ENCODE measurements at places on chromosomes 2 and 18.

DNA sequence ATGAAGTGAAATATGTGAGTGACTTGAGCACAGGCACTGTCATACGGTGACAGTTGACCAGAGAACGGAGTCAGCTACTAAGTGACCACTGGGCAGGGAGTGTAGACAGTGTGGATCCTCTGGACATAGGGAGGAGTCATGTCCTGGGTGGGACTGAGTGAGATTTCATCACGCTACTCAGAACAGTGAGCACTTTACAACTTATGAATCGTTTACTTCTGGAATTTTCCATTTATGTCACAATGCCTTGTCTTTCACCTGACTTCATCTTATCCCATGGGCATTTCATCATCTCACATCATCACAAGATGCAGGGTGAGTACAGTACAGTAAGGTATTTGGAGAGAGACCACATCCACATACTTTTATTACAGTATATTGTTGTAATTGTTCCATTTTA, 29.0 kb downstream of the PTPRM start:
- H3K27ac ChIP-seq = no peak overlapping the region
- DNase-seq = no peak
- no peaks in the 10 kb centered on the region for H3K36me3 ChIP-seq
- no peak overlapping the region for H3K4me3 ChIP-seq

- no peaks in the 10 kb centered on the region for H3K36me3 ChIP-seq
- no peaks in the 10 kb centered on the region for H3K27me3 ChIP-seq
- H3K27ac ChIP-seq = no peak overlapping the region
- DNase-seq = no peak
Measured at GRCh38 chr2:165818920-165819319, 24.9 kb upstream of the GALNT3 start.

- no peak overlapping the region for H3K27ac ChIP-seq
- no peaks in the 10 kb centered on the region for H3K4me1 ChIP-seq
- no peak for DNase-seq
- H3K36me3 ChIP-seq = no peaks in the 10 kb centered on the region
- H3K27me3 ChIP-seq = no peaks in the 10 kb centered on the region
- no peak overlapping the region for H3K4me3 ChIP-seq
Measured at GRCh38 chr2:205906419-205906818, 179.6 kb downstream of the INO80D start.

- no peak overlapping the region for H3K4me3 ChIP-seq
- H3K4me1 ChIP-seq = peaks cover 2% of the 10 kb centered on the region
- no peak for DNase-seq
- H3K36me3 ChIP-seq = peaks cover 58% of the 10 kb centered on the region
- no peak overlapping the region for H3K27ac ChIP-seq
Measured at GRCh38 chr2:19916385-19916950, 14.7 kb upstream of the TTC32 start.

DNA sequence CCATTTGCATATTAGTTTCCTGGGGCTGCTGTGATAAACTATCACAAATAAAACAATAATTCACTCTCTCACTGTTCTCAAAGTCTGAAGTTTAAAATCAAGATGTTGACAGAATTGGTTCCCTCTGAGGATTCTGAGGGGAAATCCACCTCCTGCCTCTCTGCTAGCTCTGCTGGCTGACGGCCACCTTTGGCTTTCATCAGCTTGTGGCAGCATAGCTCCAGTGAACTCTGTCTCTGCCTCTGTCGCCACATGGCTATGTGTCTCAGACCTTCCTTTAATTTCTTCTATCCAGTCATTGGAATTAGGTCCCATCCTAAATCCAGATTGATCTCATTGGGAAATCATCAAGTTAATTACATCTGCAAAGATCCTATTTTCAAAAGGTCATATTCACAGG, 38.9 kb upstream of the TRIM43 start:
- DNase-seq = no peak
- no peaks in the 10 kb centered on the region for H3K36me3 ChIP-seq
- no peak overlapping the region for H3K27ac ChIP-seq

DNA sequence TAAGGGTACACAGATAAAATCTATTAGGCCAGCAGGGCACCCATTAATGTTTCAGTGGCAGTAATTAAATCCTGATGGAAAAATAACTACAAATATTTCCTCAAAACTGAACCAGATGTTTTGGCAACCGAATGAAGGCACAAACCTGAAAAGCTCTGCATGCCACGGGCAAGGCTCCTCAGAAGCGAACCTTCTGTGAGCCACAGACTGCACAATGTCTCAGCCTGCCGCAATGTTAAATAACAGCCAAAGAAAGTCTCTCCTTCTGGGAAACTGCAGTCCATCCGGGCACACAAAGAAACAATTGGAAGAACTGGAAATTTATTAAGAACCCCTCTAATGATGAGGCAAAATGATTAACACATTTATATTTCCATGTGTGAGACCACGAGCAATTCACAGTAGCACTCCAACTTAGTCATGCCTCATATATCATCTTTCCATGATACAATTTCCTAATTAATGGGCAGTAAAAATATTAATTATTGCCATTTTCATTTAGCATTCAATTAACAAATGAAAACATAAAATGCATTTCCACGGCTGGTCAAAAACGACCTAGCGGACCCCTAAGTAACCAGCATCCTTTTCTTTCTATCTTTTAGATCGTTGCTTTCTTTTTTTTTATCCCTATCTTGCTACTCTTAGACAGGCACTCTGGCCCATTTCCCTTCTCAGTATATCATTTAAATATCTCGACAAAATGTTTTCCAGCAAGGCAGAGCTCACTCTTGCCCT, 237.5 kb downstream of the EPHA4 start:
- H3K36me3 ChIP-seq = no peaks in the 10 kb centered on the region
- H3K4me3 ChIP-seq = no peak overlapping the region
- H3K27ac ChIP-seq = no peak overlapping the region
- no peaks in the 10 kb centered on the region for H3K4me1 ChIP-seq
- DNase-seq = no peak

DNA sequence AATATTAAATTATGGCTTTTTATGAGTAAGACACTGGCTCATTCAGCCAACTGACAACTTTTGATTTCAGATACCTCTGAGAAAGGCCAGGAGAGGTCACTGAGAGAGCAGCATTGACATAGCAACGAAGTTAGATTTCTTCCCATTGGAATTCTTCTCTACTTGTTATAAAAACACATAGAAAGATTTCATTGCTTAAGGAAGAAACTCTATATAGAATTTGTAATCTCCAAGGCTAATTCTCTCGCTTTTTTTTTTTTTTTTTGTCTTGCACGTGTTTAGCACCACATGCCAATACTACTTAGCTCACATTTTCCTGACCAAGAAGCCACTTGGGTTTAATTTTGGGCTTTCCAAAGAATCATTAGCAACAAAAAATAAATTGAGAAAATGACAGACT, 233.7 kb downstream of the CALCRL start:
- no peaks in the 10 kb centered on the region for H3K4me1 ChIP-seq
- no peak overlapping the region for H3K4me3 ChIP-seq
- no peak for DNase-seq

DNA sequence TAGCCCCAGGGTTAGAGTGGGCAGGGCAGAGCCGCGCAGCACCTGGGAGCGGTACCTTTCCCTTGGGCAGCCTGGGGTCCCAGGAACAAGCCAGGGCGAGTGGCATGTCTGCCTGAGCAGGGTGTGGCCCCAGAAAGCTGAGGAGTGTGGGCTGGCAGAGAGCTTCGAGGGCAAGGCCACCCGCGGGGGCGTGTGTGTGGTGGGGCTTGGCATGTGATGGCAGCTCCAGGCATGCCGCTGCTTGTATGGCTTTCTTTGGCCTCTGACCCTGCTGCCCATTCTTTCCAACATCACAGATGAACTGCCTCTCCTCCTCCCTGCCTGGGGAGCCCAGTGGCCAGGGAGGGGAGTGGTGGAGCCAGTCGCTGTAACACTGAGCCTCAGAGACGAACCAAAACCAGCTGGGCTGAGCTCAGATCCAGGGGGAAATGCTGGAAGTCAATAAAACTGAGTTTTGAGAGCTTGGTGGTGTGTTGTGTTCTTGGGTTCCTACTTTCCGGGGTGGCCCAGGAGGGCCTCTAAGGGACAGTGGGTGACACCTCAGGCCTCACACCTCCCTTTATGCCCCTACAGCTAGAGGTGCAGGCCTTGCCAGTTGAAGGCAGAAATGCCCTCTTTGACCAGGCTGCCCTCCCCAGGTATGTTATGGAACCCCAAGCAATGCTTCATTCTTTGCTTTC, 7.4 kb downstream of the DNAJB2 start:
- DNase-seq = no peak
- peaks cover 36% of the 10 kb centered on the region for H3K4me1 ChIP-seq
- H3K36me3 ChIP-seq = peaks cover 32% of the 10 kb centered on the region
- H3K27ac ChIP-seq = peak overlapping the region; percentile 47
- H3K4me3 ChIP-seq = no peak overlapping the region

DNA sequence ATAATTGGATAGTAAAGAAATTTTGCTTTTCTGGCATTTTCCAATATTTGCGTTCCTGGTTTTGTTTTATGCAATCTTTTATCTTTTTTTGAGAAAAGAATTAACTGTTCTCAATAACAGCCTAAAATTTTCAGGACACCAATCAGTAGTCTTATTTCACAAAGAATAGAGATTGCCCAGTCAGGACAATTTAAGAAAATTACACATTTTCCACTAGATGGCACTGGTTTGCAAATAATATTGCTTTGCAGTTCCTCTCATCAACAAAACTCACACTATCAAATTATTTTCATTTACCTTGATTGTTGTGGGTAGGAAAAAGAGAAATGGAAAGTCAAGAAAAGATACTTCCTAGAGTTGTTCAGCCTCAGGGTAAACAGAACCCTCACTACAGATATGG, 2.4 kb upstream of the RBM45 start:
- DNase-seq = no peak
- H3K4me1 ChIP-seq = peaks cover 27% of the 10 kb centered on the region
- H3K27me3 ChIP-seq = no peaks in the 10 kb centered on the region
- H3K27ac ChIP-seq = no peak overlapping the region

DNA sequence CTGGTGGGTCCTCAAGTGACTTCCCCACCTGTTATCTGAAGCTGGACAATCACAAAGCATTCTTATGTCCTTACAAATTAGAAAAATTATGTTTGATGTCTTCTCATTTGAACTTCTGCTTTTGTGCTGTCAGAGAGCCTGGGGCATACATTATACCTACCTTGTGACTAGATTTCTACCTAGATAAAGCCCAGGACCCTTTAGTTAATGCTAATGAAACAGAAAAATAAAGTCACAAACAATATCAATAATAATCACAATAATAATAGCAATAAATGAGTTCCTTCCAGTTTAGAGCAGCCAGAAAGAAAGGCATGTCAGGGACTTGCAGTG, 456.4 kb downstream of the SETBP1 start:
- H3K27me3 ChIP-seq = no peaks in the 10 kb centered on the region
- no peak overlapping the region for H3K4me3 ChIP-seq
- H3K36me3 ChIP-seq = peaks cover 5% of the 10 kb centered on the region
- DNase-seq = no peak

GRCh38 chr2:39851651-39852110, 72.6 kb upstream of the THUMPD2 start:
- H3K4me1 ChIP-seq = peaks cover 23% of the 10 kb centered on the region
- no peak for DNase-seq
- H3K4me3 ChIP-seq = no peak overlapping the region
- peaks cover 8% of the 10 kb centered on the region for H3K27me3 ChIP-seq
- no peaks in the 10 kb centered on the region for H3K36me3 ChIP-seq

GRCh38 chr18:64982414-64983055, 768.3 kb upstream of the CDH7 start:
- H3K4me3 ChIP-seq = no peak overlapping the region
- H3K4me1 ChIP-seq = no peaks in the 10 kb centered on the region
- DNase-seq = no peak
- H3K27ac ChIP-seq = no peak overlapping the region
- no peaks in the 10 kb centered on the region for H3K27me3 ChIP-seq

DNA sequence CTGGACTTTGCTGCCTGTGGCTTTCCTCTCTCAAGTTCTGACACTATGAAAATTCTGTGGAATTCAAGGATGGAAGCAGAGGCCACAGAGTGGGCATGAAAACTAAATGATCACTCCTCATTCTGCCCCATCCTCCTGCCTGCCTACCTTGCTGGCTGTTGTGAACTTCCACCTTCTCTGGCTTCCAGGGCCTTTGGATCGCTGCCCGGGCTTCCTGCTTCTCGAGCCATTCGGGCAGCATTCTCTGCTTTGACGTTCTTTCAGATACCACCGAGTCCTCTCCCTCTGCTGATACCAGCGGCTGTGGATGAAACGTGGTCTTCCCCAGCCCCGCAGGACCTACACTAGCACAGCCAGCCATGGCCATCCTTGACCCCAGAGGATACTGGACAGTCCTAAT, 327.7 kb upstream of the SLC14A2 start:
- H3K4me3 ChIP-seq = no peak overlapping the region
- H3K4me1 ChIP-seq = no peaks in the 10 kb centered on the region
- DNase-seq = no peak
- no peak overlapping the region for H3K27ac ChIP-seq
- peaks cover 12% of the 10 kb centered on the region for H3K27me3 ChIP-seq

- no peak overlapping the region for H3K27ac ChIP-seq
- no peaks in the 10 kb centered on the region for H3K4me1 ChIP-seq
- H3K4me3 ChIP-seq = no peak overlapping the region
- peaks cover 5% of the 10 kb centered on the region for H3K27me3 ChIP-seq
- H3K36me3 ChIP-seq = no peaks in the 10 kb centered on the region
Measured at GRCh38 chr2:59176737-59177136, 935.6 kb upstream of the FANCL start.

DNA sequence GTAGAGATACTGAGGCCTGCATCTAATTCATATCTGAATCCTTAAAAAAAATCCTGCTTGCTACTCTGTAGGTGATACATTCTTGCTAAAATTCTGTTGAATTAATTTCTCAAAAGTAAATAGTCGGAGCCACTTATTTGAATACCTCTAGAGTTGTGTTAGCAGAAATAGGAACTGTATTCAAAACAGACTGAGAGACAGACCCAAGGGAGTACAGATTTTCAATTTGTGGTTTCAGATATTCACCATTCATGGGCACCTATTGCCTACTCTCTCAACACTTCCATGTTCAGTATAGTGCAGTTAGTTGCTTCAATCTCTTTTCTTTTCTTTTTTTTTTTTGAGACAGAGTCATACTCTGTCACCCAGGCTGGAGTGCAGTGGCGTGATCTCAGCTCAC, 46.6 kb upstream of the CTLA4 start:
- no peak overlapping the region for H3K27ac ChIP-seq
- peaks cover 12% of the 10 kb centered on the region for H3K4me1 ChIP-seq
- no peak for DNase-seq
- H3K4me3 ChIP-seq = no peak overlapping the region
- no peaks in the 10 kb centered on the region for H3K36me3 ChIP-seq

GRCh38 chr18:76588601-76589226, 93.7 kb upstream of the ZNF516 start:
- H3K4me1 ChIP-seq = peaks cover 2% of the 10 kb centered on the region
- no peak overlapping the region for H3K4me3 ChIP-seq
- H3K27me3 ChIP-seq = peaks cover 52% of the 10 kb centered on the region
- no peaks in the 10 kb centered on the region for H3K36me3 ChIP-seq
- H3K27ac ChIP-seq = no peak overlapping the region
- no peak for DNase-seq

Data from stimulated activated naive B cell treated with anti-CD40 and anti-IgM and Interleukin-4, amounts not matched to agents 10 μg/mL and 1 μg/mL and 100 μg/mL, for 72 hours (primary cell).